Fibroblast of skin of abdomen (primary cell): ENCODE measurements at places on chromosomes 6 and 20.

DNA sequence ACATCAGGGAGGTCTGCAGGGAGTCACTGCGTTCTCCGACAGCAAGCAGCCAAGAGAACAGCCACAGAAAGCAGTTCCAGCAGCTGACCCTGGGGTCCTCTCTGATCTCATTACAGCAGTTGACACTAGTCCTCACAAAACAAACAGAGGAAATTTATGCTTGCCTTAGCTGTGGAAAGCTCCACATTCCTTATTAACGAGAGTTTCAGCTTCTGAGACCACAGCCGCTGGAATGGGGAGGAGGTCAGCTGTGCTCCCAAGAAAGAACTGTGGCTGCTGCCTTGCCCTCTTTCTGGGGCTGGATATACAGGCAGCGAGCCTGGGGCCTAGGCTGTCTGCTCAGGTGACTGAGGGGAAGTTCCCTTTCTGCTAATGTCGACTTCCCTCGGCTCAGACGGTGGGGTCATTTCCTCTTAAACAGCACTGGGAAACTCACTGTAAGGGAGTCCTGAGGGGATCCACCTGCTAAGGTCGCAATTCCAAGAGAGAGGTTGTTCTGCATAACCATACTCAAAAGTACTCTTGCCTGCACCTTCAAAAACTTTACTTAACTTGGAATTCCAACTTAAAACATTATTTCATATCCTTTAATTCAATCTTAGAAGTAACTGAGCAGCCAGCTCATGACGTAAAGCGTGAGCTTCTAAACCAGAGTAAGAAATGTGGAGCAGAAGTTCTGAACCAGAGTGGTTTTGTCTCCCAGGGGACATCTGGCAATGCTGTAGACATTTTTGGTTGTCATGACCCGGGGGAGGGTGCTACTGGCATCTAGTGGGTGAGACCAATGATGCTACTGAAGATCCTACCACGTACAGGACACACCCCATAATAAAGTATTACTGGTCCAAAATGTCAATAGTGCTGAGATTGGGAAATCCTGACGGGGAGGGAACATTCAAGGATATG is 80.3 kb downstream of the BACH2 start:
- peak; percentile 72 for DNase-seq

DNA sequence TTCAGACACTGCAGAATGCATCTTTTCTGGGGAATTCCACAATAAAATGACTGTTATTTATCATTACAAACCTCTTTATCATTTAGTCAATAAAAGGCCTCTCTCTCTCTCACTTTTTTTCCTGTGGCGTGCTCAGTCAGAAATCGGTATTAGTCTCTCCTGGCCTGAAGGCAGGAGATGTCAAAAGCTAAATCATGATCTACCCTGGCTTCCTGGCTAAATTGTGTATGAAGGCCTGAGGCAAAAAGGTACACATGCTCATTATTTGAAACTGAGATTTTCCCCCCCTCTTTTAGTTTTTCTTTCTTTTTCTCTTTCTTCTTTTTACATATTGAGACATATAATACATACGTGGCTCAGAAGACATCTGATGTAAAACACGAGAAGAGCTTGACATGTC is 375.0 kb upstream of the SLC35B3 start:
- no peak for DNase-seq

- peak; percentile 72 for DNase-seq
Observed at GRCh38 chr20:1718604-1719384, 61.2 kb upstream of the SIRPG start.

DNA sequence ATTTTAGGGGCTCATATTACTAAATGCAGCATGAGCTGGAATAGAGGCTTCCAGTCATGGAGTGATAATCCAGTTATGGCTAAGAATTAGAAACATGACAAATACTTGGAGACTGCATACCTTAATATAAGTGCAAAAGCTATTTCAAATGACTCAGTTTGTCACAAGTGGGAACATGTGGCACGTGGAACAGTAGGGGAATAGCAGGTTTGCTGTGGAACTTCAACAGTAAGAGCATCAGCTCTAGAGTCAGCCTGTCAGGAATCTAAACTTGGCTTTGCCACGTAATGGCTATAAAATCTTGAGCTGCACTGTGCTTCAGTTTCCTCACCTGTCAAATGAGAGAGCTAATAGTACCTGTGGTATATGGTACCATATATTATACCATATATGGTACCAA is 62.1 kb downstream of the HTR1B start:
- no peak for DNase-seq

- peak; percentile 51 for DNase-seq
Observed at GRCh38 chr6:71349976-71350615, 61.5 kb downstream of the OGFRL1 start.
